RCC 7860 (cell line): ENCODE measurements at places on chromosomes 1 and 21.
A peak's percentile ranks its signal among the peaks of the same experiment; 100 is the strongest.

DNA sequence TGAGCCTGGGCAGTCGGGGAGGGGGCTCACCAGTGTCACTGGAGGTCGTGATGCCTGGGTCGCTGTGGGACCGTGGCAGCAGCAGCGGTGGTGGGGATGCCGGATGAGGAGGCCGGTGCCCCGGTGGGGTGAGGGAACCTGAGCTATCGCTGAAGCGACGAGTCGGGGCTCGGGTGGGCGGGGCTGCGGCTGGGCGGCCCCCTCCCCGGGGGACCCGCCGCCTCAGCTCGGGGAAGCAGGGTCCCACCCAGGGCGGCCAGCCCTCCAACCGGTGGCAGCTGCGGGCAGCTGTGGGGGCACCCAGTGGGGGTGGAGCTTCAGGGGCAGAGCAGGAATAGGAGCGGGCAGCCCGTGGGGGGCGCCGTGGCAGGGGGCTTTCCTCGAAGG, 5.0 kb downstream of the ENTREP3 start:
- no peak for DNase-seq

DNA sequence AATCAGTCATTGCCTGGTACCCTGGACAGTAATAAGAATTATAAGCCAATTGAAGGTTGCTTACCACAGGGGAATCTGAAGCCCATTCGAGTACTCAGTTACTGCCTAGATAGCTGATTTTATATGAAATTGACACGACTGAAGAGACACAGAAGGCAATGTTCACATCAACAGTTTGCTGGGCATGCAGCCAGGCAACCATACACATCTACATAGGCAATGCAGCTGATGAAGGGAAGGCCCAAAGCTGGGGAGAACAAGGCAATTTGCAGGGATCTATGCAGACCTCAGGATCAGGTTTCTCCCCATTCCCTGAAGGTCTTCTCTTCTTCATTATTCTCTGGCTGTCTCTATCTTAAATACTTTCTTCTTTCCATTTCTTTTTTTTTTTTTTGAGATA, 448.7 kb downstream of the PTBP2 start:
- no peak for DNase-seq

- DNase-seq = no peak
Observed at GRCh38 chr1:95553595-95553994, 319.6 kb downstream of the RWDD3 start.

GRCh38 chr1:207824691-207825408, 73.0 kb downstream of the CD46 start:
- peak; percentile 35 for DNase-seq

GRCh38 chr1:59903141-59903754, 23.3 kb downstream of the CYP2J2 start:
- DNase-seq = peak; percentile 7

GRCh38 chr1:65009724-65010420, 43.5 kb upstream of the JAK1 start:
- DNase-seq = no peak

DNA sequence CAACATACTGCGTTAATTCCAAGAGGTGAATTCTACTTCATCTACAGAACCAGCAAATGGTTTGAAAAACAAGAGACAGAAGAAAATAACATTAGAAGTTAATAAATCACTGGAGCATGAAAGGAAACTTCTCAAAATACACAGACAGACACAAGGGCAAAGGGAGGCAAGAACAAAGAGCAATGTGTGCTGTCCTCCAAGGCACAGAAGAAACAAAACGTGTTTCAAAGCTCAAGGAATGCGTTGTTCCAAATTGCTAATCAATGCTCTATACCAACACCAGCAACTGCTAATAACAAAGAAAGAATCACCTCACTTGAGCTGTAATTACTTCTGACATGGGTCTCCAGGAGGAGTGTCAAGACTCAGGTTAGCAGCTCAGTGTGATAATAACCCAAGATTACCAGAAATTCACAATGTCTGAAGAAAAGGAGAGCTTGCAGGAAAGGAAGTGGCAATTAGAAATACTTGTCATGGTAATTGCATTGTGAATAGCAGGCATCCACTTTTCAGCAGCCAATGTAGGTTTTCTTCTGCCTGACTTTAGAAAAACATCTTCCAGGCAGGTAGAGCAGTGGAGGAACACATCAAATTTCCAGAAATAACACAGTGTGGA, 175.4 kb downstream of the SEC16B start:
- no peak for DNase-seq

GRCh38 chr1:19169642-19170041, 40.4 kb downstream of the UBR4 start:
- no peak for DNase-seq

DNA sequence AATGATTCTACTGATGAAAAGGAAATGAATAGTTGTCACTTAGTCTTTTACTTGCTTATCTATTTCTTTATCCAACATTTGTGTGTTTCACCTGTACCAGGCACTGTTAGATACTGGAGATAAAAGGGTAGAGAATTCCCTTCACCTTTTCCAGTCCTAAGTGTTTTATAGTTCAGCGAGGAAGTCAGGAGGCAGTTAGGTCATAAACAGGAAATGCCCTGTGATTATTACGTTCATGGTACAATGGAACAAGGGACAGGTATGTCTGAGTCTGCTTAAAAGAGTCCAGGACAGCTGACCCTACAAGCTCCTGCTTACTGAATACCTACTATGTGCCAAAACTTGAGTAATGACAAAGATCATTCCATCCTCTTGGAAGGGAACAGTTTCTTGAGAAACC, 77.8 kb downstream of the TNR start:
- no peak for DNase-seq

DNA sequence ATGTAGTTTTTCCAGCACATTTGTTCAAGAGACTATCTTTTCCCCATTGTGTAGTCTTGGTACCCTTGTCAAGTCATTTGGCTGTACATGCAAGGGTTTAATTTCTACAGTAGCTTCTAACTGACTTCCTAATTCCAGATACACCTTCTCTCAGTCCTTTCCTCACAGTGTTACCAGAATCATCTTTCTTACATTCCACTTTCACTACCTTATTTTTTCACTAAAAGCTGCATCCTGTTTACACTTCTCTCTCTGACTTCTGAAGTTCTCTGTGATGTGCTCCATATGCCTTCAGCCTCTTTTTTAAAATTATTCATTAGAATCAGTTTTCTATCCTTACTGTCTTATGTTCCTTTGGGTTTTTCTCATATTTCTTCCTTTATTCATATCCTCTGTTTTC, 57.1 kb upstream of the RWDD3 start:
- no peak for DNase-seq

- no peak for DNase-seq
Observed at GRCh38 chr21:42213082-42213774, 5.7 kb upstream of the ABCG1 start.

- no peak for DNase-seq
Observed at GRCh38 chr1:220335668-220336067, 63.4 kb upstream of the RAB3GAP2 start.

DNA sequence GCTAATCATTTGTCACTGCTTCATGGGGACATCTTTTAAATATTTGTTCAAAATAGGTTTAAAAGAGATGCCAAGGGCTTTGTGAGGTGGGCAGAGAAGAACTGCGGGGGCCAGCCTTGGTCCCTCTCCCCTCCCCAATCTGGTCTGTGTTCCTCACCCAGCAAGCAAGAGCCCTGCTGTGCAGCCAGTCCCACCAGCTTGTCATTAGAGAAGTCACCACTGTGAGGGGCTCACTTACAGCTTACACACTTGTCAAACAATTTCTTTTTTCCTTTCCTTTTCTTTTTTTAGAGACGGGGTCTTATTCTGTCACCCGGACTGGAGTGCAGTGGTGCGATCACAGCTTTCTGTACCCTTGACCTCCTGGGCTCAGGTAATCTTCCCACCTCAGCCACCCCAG, 10.4 kb upstream of the CDK18 start:
- DNase-seq = no peak

GRCh38 chr1:183776731-183777130, 28.2 kb upstream of the RGL1 start:
- no peak for DNase-seq

- DNase-seq = peak; percentile 59
Observed at GRCh38 chr1:111739194-111739924, at the start of gene INKA2. INKA2 (minus strand) TSS chr1:111739395; CDS start chr1:111739242, 153 bp downstream.

- peak; percentile 73 for DNase-seq
Observed at GRCh38 chr1:25771221-25772114, 28.5 kb upstream of the SELENON start.

- DNase-seq = no peak
Observed at GRCh38 chr1:244868484-244869363, 4.4 kb upstream of the HNRNPU start.

- no peak for DNase-seq
Observed at GRCh38 chr1:18302788-18303413, 177.8 kb upstream of the KLHDC7A start.

GRCh38 chr1:62177621-62178020, 17.0 kb upstream of the L1TD1 start:
- no peak for DNase-seq

GRCh38 chr1:31370021-31370420, 2.9 kb downstream of the FABP3 start:
- no peak for DNase-seq

- no peak for DNase-seq
Observed at GRCh38 chr1:25570798-25571521, 27.6 kb downstream of the LDLRAP1 start.
